Fibroblast of skin of left quadriceps (primary cell): ENCODE measurements at places on chromosomes 5 and 9.

DNA sequence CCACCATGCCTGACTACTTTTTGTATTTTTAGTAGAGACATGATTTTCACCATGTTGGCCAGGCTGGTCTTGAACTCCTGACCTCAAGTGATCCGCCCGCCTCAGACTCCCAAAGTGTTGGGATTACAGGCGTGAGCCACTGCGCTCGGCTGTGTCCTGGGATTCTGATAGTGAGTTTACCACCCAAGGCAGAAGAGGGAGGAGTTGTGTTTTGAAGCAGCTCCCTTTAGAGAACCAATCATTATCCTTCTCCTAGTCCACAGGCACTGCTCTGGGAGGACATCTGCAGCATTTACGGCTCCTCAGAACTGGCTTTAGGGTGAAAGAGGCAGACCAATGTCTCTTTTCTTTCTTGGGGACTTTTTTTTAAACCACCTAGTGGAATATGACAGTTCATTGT, 5.7 kb downstream of the C9orf152 start:
- no peak for DNase-seq

GRCh38 chr9:127360829-127361228, 36.1 kb upstream of the SLC2A8 start:
- no peak for DNase-seq

DNA sequence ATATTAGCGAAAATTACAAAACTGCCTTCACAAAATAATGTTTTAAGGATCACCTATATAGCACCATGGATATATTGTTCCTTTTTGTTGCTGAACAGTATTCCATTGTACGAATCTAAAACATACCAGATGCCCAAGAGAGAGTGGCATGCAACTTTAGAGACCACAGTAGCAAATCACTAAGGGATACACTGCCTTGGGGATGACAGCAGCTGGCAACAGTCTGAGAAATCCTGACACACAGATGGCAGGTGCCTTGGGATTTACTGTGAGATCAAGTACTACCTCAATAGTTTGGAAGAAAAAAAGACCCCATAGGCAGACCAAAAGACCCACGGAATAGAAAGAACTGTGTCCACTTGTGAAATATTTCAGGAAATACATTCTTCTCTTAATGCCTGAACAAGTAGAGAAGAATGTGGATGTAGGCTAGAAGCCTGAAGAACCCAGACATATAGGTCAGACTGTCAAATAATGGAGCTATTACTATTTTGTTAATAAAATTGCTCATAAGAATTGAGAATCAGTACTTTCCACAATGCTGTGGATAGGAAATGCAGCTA, 53.4 kb downstream of the PLPP1 start:
- peak; percentile 5 for DNase-seq

- DNase-seq, result no peak
Observed at GRCh38 chr5:150131978-150132694, 23.5 kb downstream of the PDGFRB start.

DNA sequence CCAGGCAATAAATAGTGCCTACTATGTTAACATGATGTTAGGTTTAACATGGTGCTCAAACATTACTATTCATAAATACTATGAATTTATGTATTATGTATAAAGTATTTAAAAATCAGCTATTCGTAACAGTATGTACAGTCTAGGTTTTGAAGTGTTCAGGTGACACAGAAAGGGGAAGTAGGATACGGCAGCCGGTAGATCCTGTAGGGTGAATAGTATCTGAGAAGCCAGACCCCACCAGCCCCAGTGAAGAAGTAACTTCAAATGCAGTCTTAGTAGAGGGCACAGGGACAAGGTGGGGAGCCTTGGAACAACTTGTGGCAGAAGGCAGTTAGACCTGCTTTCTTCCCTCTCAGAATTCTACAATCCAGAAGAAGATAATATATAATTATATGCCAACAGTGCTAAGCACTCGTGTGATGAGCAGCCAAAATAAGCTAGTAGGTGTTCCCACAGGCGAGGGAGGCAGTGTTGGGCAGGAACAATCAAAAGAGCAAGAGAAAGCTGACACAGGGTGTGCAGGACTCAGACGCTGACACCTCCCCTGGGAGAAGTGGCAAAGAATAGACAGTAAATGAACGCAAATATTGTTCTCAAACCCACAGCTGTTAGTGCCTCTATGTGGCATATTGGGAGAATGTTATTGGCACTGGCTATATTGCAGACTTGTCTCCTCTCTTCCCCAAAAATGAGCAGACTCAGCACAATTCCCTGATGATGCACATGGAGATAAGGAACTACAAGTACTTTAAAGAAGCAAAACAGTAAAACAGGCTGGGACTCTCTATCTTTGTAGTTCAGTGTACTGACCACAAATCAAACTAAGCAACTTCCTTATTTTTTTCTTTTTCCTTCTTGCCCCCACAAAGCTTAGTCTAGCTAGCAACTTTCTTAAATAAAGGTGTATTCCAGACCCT, 4.6 kb downstream of the ZNF367 start:
- no peak for DNase-seq

DNA sequence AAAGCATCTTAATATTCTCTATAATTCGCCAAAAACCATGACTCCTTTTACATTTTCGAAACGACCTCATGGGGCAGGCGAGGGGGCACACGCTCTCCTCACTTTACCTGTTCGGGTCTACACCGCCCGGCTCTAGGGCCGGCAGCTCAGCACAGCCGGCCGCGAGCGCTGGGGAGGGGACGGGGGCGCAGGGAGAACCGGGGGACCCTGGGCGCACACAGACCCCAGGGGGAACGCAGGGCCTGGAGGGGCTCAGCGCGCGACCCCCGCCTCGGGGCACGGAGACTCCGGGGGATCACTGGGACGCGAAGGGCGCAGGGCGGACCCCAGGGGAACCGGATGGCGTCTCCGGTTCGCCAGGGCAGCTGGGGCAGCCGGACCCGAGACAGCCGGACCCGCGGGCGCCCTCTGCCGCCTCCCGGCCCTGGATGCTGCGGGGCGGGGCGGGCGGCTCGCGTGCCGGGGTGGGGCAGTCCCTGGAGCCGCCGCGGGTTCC, at the start of gene AHRR:
AHRR (plus strand) TSS at position 485 of the 496 bp plus-strand sequence. CDS start 22,189 bp downstream, outside the sequence.
- no peak for DNase-seq

DNA sequence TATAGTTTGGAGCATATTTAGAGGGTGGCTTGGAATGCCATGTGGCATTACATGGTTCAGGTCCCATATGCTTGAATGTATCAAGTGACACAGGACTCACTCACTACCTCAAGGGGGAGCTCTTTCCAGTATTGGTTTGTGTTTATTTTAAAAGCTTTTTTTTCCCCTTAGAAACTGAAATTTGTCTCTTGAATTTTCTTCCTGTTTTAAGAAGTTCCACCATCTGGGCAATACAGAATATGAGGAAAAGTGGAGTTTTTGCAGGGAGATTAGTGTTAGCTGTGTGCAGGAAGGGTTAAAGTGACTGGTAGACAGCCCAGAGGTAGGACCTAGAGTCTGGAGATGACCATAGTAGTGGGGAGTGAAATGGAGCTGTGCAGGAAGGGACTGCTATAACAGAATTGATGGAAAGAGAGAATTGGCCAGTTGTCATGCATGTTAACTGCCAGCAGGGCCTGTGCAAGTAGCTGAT, 36.6 kb downstream of the CTNNA1 start:
- no peak for DNase-seq

DNA sequence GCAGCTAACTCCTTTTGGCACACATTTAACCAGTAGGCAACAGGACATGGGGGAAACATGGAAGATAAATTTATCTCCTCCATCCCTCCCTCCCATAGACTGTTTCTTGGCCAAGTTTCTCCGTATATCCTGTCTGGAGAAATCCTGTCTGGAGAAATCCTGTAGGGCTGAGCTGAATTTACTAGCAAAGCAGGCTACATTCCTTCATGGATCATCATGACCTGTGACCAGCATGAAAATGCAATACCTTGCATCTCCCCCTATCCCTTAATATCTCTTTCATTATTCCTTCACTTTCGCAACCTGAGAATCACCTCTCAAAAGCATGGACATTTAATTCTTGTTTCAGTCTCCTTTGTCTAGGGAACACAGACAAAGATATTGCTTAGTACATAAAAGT, 379.1 kb downstream of the PSAT1 start:
- peak; percentile 37 for DNase-seq

- no peak for DNase-seq
Observed at GRCh38 chr5:147830035-147830434, 1.4 kb downstream of the SPINK1 start.

- no peak for DNase-seq
Observed at GRCh38 chr5:40364441-40364840, 315.3 kb upstream of the PTGER4 start.

DNA sequence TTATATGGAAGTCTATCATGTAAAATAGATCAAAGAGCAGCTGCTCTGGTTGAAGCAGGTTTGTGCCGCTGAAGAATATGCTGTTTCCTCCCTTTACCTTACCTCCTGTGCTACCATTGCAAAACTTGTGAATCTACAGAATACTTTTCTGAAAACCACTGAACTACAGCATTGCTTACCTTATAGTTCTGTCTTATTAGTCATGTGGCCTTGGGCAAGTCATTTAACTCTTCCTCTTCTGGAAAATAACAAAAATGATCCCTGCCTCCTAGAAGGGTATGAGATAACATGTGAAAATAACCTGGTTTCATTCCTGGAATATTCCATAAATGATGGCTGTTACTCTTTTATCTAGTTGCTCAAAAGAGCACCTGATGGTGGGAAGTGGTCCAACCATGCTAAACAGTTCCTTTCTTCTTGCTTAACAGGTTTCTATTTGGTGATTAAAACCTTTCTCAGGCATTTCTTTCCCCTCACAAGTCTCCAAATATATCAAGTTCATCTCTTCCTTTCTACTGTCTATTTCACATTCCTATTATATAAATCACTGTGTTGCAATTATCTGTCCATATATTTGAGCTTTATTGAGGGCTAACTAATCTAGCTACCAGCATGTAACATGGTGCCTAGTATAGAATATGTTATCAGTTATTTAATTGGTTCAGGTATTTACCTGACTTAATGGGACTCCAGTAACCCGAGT, 15.0 kb downstream of the TRIM32 start:
- DNase-seq, result no peak

GRCh38 chr5:84249918-84250630, 134.6 kb downstream of the EDIL3 start:
- peak; percentile 88 for DNase-seq
